Activated T-helper 1 cell treated with anti-CD3 and anti-CD28 coated beads, Interleukin-2, amount 50 U/mL, for 16 hours (primary cell): ENCODE measurements at places on chromosomes 5 and 9.

GRCh38 chr5:94745786-94746730 lies 127.6 kb downstream of the SLF1 start:
- DNase-seq, result no peak

- no peak for DNase-seq
Measured at GRCh38 chr5:84384604-84385575, at the start of gene EDIL3. TSS of gene EDIL3 (minus strand) at chr5:84384880. CDS start at chr5:84384374, 506 bp downstream.

GRCh38 chr5:15704397-15704947 lies 204.5 kb downstream of the FBXL7 start:
- DNase-seq, result no peak

- DNase-seq, result no peak
Measured at GRCh38 chr9:4026905-4027304, 273.0 kb downstream of the GLIS3 start.

- no peak for DNase-seq
Measured at GRCh38 chr5:101067429-101067828, 164.3 kb upstream of the ST8SIA4 start.

- no peak for DNase-seq
Measured at GRCh38 chr5:154368041-154368800, 77.6 kb upstream of the SAP30L start.

DNA sequence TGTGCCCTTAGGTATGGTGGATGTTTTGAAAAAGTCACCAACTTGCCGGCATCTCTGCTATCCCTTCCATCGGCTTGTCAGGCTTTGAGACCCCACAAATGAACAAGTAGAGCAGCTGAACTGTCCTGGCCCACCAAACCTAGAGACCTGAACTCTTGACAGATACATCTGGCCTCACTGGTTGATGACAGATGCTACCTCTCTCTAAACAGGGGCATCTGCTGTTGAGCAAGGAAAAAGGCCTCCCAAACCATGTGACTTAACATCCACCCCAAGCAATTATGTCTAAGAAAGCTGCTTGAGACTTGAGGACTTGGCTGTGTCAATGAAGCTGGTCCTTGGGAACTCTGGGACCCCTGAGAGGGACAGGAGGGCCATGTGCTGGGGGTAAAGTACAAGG lies 2.3 kb downstream of the CCNI2 start:
- DNase-seq, result no peak
